ENCODE measurements at places on chromosomes 16 and 17.
A peak's percentile ranks its signal among the peaks of the same experiment; 100 is the strongest.

DNA sequence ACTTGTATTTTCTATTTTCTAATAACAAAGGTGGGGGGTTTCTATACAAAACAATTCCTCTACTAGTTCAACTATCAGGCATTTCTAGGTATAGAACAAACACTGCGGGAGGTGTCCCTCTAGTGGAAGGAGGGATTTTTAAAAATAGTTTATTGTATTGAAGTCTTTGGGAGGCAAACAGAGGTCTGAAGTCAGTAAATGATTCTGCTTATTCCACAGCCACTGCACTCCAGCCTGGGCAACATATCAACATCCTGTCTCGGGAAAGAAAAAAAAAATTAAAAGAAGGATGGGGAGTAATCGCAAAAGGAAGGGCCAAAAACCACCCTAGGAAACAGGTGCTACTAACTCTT lies 648 bp upstream of the ERCC4 start:
- DNase-seq = peak; percentile 73

- DNase-seq = peak; percentile 8
Observed at GRCh38 chr16:68257906-68258800, 6.2 kb upstream of the SLC7A6 start.

DNA sequence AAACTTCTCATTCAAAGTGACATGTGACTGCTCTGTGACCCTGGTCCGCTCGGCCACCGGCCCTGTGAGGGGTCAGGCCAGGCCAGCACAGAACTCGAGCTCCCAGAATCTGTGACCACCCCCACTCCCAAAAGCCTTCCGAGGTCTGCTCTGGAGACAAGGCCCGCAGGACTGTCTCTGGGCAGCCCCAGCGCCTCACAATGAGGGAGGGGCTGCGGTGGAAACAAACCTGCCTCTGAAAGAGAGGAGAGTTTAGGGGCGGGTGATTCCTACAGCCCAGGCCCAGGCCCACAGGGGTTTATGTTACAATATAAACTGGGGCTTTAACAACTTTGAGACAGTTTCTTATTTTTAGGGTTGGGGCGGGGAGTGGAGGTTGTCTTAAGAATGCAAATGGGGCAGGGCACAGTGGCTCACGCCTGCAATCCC lies 19.9 kb downstream of the IGFBP4 start:
- no peak for DNase-seq

- no peak for DNase-seq
Observed at GRCh38 chr16:86508947-86509758, 1.2 kb upstream of the FOXF1 start.

DNA sequence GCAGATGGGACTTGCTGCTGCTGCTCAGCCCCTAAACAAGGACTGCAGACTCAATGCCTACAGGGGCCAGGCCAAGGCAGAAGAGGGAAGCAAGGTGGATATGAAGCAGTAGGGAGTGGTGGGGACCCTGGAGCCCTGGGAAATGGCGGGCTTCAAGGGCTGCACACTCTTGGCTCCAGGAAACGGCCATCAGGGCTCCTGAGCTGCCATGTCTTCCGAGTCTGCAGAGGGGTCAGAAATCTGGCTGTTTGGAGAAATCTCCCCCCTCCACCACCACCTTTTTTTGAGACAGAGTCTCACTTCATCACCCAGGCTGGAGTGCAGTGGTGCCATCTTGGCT lies 169.1 kb downstream of the KATNIP start:
- DNase-seq = no peak

- DNase-seq = no peak
Observed at GRCh38 chr17:7747635-7748071, 30.1 kb downstream of the DNAH2 start.

- DNase-seq = no peak
Observed at GRCh38 chr17:9956474-9957131, 51.5 kb upstream of the RCVRN start.

- DNase-seq = no peak
Observed at GRCh38 chr17:7238420-7239090, 702 bp downstream of the PHF23 start.

DNA sequence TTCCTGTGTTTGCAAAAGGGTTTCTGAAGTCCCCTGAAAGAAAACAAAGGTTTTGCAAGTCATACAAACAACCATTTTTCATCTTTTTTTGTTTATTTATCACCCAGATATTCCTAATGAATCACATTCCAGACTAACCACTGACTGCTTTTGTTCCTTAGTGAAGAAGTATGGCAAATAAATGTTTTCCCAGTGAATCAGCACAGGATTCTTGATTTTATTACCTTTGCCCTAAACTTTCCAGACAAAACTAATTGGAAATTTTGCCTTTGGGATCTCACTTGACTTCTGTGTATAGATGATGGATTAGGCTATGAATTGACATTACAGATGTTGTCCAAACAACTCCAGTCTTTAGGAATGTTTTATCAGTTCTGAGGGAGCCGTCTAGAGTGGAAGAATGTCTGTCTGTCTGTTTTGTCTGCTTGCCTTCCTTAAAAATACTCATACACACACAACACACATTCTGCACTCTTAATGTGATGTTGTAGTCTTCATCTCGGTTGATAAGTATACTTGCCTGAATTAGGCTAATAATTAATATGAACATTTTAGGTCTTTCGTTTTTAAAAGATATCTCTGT lies 48.9 kb downstream of the VMP1 start:
- no peak for DNase-seq

DNA sequence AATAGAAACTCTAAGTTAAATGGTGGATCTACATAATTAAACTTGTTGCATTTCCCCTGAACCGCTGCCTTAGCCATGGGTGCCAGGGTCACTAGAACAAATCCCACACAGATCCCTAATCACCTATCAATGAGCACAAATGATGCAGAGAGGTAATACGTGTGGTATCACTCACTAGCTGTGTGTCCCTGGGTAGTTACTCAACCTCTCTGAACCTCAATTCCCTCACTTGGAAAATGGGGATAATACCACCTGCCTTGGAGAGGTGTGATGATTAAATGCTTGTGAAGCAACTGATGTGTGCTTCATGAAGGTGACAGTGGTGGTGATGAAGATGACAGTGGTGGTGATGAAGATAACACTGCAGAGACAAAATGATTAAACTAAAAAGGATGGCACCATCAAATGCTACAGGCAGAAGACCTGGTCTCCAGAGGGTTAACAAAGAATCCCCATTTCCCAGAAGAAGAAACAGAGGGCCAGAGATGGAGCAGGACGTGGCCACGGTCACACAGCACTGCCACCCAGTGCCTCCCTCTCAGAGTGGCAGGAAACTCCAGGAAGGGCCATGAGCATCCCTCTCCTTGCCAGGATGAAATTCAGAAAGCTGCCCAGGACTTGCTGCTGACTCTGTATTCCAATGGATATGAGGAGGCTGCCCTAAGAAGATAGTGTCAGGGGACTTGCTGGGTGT lies 17.9 kb upstream of the FOXF1 start:
- no peak for DNase-seq

GRCh38 chr16:86359571-86359970 lies 150.8 kb upstream of the FOXF1 start:
- no peak for DNase-seq

- DNase-seq = no peak
Observed at GRCh38 chr17:79109584-79109983, 35.0 kb downstream of the ENGASE start.

DNA sequence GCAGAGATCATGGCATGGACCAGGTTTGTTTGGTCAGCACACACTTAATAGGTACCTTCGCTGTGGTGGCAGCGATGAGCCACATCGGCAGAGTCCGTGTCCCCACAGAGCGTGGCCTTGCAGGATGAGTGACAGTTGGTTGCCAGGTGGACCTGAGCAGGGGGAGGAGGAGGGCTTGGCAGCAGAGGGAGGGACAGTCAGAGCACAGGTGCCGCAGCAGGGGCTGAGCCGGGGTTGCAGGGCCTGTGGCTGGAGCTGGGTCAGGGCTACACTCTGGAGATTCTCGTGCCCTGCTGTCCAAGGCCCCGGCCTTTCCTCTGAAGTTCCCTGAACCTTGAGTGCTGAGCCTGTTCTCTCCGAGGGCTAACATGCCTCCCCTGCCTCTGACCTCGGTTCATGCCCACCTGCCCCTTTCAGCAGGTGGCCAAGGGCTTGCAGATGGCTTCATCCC lies 24.8 kb downstream of the POLR3E start:
- no peak for DNase-seq

DNA sequence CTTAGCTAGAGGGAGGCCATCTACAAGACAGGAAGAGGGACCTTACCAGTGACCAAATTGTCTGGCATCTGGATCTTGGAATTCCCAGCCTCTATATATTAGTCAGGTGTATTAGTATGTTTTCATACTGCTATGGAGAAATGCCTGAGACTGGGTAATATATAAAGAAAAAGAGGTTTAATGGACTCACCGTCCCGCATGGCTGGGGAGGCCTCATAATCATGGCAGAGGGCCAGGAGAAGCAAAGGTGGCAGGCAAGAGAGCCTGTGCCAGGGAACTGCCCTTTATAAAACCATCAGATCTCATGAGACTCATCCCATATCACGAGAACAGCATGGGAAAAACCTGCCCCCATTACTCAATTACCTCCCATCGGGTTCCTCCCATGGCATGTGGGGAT lies 500.2 kb downstream of the SHISA9 start:
- no peak for DNase-seq

DNA sequence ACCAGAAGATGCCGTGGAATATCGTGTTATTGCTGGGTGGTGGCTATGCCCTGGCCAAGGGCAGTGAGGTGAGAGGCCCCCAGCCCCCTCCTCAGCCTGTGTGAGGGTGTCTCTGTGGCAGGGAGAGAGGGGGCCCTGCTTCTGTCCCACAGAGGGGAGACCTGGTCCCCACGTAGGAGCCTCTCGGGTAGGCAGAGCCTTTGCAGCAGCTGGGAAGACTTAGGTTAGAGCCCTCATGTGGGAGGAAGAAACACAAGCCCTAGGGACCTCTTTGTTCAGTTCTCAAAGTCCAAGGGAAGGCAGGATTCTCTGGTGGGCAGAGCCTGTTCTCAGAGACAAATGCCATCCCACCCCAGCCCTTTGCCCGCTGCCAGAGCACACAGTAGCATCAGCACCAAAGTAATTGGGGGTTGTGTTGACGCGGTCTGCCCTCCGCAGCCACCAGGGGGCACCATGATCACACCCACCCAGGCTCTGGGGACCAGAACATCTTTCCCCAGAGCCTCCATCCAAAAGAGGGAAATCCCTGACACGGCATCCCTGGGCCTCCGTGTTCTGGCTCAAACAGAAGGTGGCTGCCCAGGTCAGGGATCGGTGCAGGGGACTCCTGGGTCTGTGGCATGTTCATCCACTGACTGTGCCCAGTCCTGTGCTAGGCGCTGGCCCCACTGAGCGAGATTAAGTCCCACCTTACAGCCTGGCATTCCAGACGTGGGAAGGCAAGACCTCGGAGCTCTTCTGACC lies 11.5 kb upstream of the FOXN1 start:
- peak; percentile 61 for DNase-seq

GRCh38 chr16:2854700-2855309 lies 3.2 kb downstream of the PRSS22 start:
- DNase-seq = no peak

GRCh38 chr16:48329138-48329537 lies 56.1 kb downstream of the SIAH1 start:
- no peak for DNase-seq

GRCh38 chr16:81570151-81570846 lies 125.7 kb downstream of the CMIP start:
- no peak for DNase-seq

DNA sequence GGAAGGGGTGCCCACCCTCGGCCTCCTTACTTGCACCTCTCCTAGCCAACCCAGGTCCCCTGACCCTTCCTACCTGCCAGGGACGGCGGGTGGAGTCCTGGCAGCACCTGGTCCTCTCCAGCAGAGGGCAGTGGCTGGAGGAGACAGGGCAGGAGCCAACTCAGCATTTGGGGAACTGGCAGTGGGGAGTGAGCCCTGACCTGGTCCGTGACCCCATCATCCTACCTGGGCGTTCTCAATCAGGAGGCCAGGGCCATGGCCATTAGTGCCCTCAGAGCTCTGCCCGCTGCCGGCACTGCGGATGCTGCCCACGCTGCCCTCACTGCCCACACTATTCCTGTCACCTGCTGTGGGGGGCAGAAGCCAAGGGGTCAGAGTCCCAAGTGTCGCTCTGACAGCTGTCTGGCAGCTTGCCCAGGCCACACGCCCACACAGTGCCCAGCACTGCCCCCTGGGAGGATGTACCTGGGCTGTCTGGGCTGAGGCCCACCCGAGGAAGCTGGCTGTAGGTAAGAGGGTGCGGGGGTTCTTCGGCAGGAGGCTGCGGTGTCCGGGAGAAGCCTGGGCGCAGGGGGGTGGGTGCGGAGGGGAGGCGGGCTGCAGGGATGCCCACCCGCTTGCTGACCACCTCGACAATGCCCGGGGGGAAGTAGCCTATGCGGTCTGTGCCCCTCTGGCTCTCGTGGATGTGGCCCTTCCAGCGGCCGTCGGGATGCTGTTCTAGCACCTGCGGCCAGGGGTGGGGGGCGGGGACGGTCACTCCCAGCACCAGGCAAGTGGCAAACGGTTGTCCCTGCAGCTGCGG lies 10.8 kb downstream of the CASKIN2 start:
- no peak for DNase-seq

- no peak for DNase-seq
Observed at GRCh38 chr16:29126616-29127015, 141.8 kb downstream of the LAT start.

- DNase-seq = peak; percentile 50
Observed at GRCh38 chr16:19883296-19883965, 1.2 kb downstream of the GPRC5B start.

- no peak for DNase-seq
Observed at GRCh38 chr17:20213449-20213848, 204.3 kb downstream of the SPECC1 start.

DNA sequence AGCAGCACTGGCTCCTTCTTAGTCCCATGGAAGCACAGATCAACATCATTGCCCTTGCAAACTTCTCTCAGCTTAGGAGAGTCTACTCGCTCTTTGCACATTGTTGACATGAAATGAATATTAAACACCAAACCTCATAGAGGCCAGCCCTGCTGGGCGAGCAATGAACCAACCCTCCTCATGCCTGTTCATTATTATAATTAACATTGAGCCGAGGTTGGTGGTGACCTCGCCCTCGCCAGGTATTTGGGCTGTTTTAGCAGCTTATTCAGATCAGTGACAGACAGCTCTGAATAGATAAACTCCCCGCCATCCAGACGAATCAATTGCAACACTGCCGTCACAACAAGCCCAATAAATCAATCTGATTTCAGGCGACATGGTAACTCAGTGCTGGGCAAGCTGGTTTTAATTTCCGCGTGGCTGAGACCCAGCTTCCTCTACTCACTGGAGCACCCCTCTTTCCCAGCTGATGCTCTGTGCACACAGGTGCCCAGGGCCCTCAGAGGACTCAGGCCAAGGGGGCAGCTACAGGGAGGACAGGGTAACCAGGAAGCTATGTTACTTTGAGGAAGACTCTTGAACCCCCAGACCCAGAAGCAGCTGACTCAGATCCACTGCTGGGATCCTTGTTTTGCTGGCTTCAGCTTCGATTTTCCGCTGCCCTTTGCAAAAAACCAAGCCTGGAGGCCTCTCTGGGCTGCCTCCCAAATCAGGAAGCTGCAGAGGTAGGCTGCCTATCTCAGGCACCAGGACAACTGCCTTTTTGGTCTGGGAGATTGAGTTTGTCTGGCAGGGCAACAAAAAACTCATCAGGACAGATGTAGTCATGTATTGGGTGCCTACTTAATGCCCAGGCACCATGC lies 10.7 kb upstream of the SEZ6 start:
- DNase-seq = no peak
